ENCODE measurements at places on chromosomes 4 and X.

- no peak for DNase-seq
Observed at GRCh38 chr4:174538123-174538875, 16.0 kb upstream of the HPGD start.

GRCh38 chr4:169238445-169238844 is 32.3 kb downstream of the SH3RF1 start:
- no peak for DNase-seq

DNA sequence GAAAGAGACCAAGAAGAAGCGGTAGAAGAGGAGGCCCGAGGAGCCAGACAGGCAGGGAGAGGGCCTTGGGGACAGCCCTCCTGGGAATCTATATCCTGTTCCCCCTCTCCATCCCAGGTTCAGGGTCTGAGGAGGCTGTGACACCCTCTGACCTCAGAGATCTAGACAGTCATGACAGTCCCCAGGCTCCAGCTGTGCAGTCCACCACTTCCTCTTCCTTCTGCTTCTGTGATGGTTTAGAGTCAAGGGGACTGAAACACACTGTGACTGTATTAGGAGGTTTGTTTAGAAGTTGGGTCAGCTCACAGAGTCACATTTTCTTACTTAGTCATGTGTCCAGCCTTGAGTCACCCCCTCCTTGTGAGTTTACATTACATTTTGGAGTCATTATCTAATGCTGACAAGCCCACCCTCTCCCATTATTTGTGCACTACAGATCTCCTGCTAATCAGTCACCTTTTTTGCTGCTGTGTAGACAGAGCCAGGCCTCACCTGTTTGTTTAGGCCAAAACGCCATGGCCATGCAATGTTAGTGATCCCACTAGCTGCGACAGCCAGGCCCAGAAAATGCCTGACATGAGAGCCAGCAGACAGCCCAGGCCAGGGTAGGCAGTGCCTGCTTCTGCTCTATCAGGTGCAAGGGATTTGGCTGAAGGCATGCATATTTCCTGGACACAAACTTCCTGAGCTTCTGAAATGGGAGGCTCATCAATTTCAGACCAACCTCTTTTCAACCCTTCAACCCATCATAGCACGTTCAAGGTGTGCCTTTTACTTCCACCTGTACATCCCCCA is 26.0 kb downstream of the MANBA start:
- DNase-seq: no peak

DNA sequence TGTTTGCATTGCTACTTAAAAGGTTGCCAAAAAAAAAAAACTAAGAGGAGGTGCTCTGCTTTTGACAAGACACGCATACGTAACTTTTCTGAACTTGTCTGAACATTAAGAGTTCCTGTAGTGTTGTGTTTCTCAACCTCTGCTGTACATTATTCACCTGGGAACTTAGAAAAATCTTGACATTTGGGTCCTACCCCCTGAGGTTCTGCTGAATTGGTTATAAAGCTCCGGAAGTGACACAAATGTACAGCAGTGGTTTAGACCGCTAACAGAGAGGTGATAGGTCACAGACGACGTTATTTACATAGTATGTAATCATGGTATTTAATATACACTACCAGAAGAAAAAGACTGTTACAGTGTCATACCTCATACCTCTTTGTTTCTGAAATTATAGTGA is 61.1 kb downstream of the CPEB2 start:
- no peak for DNase-seq

DNA sequence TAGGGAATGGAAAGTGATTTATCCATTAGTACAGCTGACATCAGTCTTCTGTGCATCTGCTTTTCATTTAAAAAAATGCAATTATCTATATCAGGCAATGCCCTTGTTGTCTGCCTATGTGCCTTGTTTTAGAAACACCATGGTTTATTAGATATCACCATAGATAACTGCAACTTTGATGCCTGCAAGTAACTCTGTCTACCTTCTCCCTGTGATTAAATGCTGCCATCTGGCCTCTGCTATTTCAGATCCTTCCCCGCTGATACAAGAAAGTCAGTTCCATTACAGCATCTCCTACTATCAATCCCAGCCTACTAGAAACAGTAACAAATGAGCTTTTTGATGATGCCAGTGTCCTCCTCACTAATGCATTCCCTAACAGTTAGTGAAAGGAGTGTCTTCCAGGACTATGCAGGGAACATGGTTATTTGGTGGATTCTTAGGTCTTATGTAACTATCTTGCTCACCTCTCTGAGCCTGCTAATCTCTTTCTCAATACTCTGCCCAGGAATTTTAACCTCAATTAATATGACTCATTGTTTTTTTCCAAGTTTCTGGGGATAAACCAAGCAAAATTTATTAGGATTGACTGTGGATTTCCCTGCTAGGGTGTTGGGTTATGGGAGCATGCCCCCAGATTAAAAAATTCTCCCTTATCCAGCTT is 444.9 kb downstream of the RAPGEF2 start:
- DNase-seq: no peak

DNA sequence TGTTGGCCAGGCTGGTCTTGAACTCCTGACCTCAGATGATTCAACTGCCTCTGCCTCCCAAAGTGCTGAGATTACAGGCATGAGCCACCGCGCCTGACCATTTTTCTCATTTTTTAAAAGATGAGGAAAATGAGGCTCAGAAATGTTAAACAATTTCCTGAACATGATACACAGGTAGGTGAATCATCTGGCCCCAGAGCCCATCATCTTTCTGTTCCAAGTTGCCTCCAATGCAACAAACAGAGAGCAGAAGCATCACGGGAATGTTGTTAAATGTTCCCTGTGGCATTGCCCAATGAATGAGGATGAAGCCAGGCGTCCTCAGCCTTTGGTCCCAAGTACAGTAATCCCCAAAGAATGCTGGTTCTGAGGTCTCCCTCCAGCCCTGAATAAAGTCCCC is 31.3 kb upstream of the ANXA5 start:
- DNase-seq: no peak

- DNase-seq: no peak
Observed at GRCh38 chrX:118633530-118633929, 93.9 kb upstream of the IL13RA1 start.

- no peak for DNase-seq
Observed at GRCh38 chrX:56802921-56803849, 74.1 kb downstream of the NBDY start.

GRCh38 chrX:30931920-30932319 is 42.9 kb upstream of the TAB3 start:
- DNase-seq: no peak

DNA sequence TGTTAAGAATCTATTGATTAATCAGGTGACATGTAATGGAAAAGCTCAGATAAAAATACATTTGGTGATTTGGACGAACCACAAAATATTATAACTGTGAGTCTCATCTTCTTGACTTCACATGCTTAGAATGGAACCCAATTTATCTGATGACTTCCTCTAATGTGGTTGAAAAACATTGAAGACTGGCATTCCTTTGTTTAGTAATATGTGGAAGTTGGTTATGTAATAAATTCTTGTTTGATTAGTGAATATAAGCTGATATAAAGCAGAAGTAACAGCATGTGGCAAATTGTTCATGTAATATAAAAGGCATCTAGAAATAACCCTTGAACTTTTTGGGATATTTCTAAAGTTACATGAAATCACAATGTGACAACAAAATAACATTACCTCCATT is 9.7 kb downstream of the GIMD1 start:
- no peak for DNase-seq

DNA sequence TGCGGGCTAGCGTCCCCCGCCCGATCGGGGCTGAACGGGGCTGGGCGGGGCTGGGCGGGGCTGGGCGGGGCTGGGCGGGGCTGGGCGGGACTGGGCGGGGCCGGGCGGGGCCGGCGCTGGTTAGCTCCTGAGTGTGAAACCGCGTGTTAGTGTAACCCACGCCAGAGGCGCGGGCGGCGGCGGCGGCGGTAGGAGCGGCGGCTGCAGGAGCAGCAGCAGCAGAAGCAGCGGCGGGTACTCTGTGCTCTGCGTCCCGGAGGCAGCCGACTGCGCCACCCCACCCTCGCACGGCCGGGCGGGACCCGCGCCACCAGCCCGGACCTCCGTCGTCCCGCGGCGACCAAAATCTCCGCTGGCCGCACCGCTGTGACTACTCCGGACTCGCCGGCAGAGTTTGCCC is 128.1 kb downstream of the LAS1L start:
- no peak for DNase-seq

DNA sequence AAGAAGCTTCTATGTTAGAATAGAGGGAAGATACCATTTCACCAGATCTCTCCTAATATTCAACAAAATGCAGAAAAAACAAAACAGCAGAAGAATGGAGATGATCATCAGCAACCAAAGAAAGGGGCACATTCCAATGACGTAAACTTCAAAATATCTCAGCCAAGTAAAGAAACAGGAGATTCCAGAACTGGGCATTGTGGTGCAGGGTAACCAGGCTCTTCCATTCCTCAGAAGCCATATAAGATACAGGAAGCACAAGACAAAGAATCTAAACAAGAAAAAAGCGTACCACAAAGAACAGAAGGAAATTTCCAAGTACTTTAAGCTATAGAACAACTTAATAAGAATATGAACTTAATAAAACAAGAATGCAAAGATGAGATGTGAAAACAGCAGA is 6.9 kb upstream of the ARMCX4 start:
- DNase-seq: no peak

DNA sequence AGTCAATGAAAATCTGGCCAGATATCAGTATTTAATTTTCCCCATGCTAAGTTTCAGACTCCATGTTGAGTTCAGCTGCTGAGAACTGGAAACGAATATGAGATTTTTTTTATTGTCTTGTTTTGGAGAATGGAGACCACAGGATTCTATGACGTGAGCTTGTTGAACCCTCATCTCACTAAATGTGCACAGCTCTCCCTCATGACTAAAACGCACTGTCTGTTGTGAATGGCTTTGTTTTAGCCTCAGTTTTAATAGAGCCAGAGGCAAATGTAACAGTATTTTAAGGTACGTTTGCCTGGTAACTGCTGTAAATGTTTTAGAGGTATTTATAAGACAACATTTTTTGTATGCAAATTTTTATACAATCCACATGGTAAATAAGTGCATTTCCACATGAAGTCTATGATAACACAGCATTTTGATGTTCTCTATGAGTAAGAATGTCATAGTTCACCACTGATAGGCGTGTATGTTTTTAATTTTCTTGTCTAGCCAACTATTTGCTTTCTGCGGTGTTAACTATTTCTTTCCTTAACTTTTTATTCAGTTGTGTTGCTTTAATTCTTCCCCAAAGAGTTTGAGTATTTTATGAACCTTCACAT is 1159.3 kb upstream of the TENM3 start:
- no peak for DNase-seq

DNA sequence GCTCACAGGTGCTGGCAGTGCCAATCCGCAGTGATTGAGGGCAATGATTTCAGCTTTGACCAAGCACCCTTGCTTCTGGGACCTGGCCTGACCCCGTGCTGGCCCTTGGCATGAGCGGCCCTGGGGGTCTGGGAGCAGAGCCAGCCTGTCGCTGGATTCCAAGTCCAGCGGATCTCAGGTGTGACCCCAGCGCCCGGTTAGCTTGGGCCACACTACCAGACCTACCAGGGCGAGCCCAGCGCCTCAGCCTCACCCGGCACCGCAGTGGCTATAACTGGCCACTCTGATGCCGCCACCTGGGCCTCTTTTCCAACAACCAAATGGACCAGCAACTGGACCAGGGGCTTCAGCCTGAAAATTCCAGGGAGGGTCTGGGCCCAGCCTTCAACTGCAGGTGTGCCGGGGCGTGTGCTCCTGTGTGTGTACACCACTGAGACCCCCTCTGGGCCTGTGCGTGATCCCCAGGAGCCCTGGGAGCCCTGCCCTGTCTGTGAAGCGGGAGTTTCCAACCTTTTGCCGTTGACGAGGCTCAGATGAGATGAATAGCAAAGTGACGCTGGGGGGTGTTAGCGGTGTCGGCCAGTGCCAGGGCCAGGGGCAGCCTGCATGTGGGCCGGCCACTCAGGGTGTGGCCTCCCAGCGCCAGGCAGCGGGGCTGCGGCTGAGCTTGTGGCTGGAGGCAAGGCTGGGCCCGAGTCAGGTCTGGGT is 658 bp downstream of the SH3TC1 start:
- no peak for DNase-seq

- no peak for DNase-seq
Observed at GRCh38 chr4:47837908-47838294, at the start of gene CORIN. Gene CORIN (minus strand): TSS chr4:47838067. CDS start chr4:47837949, 118 bp downstream.

DNA sequence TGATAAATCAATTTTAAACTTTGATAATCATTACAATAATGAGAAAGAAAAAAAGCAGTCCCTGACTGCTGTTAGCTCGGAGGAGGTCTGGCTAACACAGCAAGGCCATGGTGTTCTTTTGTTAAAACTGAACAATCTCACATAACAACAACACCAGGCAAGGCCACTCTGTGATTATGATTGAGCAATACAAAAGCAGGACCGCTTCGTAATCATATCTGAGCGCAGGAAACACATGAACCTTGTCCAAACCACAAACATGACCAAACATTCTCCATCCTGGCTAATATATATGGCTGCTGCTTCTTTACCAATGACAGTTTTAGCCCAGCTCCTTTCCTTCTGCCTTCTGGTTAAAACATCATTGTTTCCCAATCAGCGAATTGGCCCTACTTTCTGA is 76.8 kb upstream of the DDX53 start:
- DNase-seq: no peak

DNA sequence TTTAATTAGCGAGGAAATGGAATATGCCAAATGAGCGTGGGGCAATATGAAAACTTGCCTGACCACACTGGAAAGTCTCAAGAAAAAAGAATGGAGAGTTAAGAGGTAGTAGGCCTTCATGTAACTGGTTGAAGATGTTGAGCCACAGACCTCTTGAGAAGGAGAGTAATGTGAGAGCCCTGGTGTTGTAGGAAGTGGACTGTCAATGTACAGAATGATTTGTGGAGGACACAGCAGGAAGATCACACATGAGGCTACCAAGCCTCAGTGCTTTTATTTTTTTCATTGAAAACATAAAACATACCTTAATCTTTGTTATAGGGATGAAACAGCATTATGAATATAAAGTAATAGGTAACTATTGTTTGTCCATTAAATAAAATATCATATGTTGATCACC is 331.6 kb downstream of the UNC5C start:
- no peak for DNase-seq

DNA sequence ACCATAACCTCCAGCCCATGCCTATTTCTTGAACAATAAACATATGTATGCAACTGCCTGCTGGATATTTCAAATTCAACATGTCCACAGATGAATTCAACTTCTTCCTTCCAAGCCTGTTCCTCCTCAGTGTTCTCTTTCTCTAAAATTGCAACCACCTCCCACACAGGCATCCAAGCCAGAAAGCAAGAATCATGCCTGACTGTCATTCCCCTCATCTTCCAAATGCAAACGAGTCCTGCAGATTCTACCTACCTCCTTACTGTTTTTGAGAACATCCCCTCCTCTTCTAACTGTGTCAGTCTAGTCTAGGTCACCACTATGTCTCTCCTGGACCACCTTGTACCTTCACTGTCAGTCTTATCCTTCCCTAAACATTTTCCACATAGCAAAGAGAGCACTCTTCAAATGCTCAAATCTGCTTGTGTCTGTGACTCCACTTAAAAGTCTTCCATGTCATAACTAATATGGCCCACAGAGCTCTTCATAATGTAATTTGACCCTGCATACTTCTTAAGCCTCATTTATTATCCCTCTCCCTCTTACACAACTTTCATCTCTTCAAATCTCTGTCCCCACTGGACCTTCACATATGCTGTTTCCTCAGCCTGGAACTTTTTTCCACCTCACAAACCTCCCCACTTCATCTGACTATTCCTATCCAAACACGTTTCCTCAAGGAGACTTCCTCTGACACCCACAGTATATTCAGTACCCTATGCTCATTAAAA is 25.7 kb downstream of the MAPK10 start:
- no peak for DNase-seq

All from hypothalamus (tissue), 51 donors.